Epithelial cell of esophagus (primary cell): ENCODE measurements at places on chromosomes 1 and 21.

- DNase-seq = no peak
Observed at GRCh38 chr21:33414926-33415325, 11.7 kb downstream of the IFNGR2 start.

GRCh38 chr1:62228883-62229187 is 34.2 kb downstream of the L1TD1 start:
- no peak for DNase-seq

GRCh38 chr1:101167891-101168290 is 68.9 kb upstream of the S1PR1 start:
- no peak for DNase-seq

GRCh38 chr1:65059930-65060538 is 88.0 kb upstream of the AK4 start:
- peak; percentile 45 for DNase-seq

GRCh38 chr1:202285908-202286307 is 55.8 kb downstream of the UBE2T start:
- no peak for DNase-seq

DNA sequence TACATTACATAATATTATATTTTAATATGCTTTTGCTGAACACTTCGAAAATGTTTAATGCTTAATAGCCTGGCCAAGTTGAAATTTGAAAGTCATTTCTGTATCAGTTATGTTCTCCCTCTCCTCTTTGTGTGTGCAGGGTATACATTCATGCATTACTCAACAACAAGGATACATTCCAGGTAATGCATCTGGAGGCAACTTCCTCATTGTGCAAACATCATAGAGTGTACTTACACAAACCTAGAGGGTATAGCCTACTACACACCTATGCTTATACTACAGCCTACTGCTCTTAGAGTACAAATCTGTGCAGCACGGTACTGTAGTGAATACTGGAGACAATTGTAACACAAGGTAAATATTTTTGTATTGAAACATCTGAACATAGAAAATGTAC is 407.3 kb downstream of the MRPL39 start:
- DNase-seq = no peak

DNA sequence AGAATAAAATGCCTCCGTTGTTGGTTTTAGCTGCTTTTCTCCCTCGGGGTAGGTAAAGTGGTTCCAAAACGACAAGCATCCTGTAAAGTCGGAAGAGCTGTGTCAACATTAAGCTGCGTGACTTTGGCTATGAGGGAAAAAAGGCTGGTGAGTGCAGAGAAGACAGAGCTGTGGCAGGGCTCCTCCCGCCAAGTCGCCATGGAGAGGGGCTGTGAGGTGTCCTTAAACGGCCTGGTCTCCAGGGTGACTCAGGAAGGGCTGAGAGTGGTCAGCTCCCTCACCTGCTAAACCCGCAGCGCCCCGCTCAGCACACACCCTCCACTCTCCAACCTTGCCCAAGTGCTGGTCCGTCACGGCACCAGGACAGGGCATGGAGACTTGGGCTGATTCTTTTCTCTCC is 91.6 kb upstream of the SAMD11 start:
- DNase-seq = no peak

GRCh38 chr21:23003951-23004350 is 2005.7 kb downstream of the NCAM2 start:
- DNase-seq = no peak

- DNase-seq = peak; percentile 95
Observed at GRCh38 chr1:26907071-26907917, 6.5 kb downstream of the NR0B2 start.

GRCh38 chr1:1080951-1081310 is 6.8 kb upstream of the RNF223 start:
- no peak for DNase-seq

DNA sequence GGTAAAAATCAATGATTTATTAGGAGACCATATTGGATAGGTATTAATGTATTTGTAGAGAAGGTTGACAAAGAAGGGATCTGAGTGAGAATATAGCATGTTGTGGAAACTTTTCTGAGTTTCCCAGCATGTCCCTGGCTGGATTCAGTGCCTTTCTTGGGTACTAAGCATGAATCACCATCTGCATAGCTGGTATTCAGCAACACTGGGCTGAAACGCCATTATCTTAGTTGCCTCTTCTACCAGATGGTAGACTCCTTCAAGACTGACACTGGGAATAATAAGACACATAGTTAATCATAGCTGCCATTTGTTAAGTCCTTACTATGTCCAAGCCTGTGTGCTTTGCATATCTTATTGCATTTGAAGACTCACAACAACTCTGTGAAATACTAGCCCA is 45.5 kb downstream of the ATP5PF start:
- DNase-seq = peak; percentile 13

DNA sequence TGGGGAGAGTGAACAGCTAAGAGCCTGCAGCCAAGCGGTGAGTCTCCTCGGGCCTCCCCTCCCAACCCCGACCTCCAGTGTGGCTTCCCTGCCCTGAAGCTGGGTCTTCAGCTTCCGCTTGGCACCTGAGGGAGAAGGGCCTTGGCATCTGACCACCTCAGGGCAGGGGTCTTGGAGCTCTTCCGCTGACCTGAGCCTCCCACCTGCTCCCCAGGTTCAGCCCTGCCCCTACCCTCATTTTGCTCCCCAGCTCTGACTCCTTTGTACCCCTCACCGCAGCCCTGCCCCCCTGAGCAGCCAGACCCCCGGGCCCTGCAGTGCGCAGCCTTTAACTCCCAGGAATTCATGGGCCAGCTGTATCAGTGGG is 4.9 kb downstream of the ADAMTSL4 start:
- no peak for DNase-seq

- peak; percentile 92 for DNase-seq
Observed at GRCh38 chr1:203480525-203481084, 5.0 kb downstream of the PRELP start.

DNA sequence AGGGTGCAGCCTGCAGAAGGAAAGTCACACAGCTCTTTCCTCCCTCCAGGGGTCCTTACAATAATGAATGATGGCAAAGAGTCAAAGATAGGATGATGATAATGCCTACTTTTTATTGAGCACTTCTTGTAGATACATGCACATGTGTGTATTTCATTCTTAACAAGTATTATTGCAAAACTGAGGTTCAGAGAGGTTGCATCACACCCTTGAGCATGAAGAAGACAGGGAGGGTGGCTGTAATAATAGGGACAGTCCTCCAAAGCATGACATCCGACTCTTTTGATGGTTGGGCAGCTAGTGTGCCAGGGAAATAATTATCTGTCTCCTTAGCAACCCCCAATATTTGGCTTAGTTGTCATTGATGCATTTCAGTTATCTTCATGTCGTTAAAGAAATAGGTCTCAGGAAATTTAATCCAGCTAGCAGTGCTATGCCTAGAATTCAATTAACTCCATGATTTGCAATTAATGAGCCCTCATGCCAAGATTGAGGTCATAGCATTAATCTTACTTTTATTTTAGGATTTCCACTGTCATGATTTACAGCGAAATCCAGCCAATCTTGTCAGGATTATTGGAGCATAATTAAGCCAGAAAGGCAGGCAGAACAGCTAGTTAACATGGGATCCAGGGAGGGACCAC is 35.0 kb downstream of the DNAJC6 start:
- DNase-seq = peak; percentile 79

DNA sequence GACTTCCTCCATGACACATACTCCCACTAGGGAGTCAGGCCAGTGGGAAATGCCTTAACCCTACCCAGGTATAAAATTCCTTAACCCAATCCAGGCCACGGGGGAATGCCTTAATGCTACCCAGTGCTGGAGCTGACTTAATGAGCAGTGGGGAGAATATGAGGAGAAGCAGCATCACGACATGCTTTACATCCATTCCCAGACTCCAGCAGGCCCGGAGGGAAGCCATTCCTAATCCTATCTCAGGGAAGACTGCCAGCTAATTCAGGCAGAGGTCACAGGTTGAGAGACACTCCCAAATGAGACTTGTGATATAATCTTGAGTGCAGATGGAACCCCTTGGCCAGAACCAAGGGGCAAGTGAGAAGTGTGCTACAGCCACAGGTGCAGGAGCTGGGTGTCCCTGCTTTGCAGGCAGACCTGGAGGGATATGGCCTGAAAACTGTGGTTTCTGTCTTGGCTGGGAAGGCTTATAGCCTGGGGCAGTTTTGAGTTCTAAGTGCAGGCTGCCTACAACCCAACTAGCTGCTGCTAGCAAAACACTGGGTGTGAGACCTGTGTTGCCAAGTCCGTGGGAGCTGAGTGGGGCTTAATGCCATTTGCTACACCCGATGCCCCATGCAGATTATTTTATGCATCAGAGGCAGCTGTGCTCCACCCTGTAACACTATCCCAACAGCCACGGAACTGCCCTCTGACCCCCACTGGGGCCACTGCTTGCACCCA is 45.1 kb upstream of the GUCA2A start:
- no peak for DNase-seq

- no peak for DNase-seq
Observed at GRCh38 chr1:183544598-183545297, 45.5 kb downstream of the NCF2 start.

GRCh38 chr1:73044241-73045036 is 762.1 kb upstream of the NEGR1 start:
- peak; percentile 1 for DNase-seq

DNA sequence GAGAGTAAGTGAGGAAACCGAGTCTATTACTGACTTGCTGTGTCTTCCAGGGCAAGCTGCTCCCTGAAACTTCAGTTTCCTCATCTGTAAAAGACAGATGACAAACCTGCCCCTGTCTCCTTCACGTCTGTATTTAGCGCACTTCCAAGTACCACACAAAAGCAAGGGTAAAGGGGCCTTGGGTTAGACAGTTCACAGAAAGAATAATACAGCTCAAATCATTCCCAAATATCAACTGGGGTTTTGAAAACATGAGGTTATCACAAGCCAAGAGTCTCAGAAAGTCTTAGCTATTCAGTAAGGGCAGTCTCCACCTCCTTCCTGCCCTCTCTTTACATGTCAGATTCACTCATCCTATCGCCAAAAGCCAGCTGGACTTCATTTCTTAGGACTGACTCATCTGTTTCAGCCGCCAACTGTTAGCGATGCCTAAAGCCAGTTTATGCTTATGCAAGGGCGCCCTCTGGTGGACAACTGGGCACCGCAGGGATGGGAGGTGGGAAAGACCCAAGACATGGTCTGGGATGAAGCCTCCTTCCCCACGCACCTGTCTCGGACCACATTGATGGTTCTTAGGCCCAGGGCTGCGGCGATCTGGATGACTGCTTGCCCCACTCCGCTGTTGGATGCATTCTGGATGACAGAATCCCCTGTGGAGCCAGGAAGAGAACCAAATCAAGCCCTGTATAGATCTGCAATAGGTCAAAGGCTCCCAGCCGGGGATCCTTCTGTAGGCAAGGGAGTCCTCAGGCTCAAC is 21.1 kb upstream of the SRSF4 start:
- peak; percentile 98 for DNase-seq

DNA sequence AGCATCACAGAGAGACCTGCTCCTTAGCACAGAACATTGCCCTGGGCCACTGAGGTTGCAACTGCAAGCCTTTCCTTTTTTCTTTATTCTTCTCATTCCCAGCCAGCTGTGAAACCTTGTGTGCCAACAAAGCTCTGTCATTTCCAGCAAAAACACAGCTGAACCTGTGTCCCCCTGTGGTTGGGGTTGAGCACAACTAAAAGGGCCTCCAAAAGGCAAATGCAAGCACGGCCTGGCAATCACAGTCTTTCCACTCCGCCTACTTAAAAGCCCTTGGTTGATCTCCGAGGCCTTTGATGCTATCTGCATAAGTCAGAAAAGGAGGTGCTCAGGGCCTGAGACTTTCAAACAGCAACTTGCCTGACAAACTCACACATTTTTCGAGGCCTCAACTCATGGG is 32.7 kb downstream of the SUSD4 start:
- DNase-seq = no peak

DNA sequence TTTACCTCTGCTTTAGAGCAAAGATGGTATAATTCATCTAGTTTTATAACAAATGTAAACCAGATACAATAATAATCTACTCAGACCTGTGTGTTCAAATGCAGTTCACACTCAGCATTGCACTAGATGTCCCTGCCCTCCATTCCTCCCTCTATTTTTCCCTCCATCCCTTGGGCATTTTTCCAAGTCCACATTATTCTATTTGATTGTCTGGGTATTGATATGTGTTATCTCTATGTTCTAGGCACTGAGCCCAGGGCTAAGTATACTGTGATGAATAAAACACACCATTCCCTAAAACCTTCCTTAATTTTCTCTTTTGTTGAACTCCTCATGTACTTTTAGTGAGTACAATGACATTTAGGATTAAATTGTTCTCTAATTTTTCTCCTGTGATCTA is 66.2 kb upstream of the HMCN1 start:
- no peak for DNase-seq

GRCh38 chr1:14120895-14121294 is 420.9 kb downstream of the PRDM2 start:
- peak; percentile 89 for DNase-seq

DNA sequence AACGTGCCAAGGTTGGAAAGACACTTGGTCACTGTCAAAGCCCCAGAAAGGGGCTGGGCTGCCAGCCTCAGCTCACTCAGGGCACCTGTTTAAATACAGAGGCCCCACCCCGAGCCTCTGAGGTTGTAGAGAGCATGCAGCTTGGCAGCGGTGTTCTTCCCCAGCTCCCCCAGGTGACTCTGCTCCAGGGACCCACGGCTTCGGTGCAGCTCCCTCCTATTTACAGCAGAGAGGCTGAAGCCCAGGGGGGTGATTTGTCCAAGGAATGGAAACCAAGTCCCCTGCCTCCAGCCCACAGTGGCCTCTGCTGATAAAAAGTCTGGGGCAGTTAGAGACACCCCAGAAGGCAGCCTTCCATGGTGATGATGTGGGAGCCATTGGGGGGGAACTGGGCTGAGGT is 9.1 kb upstream of the C1QA start:
- DNase-seq = no peak

- DNase-seq = no peak
Observed at GRCh38 chr21:44049606-44050005, 37.5 kb downstream of the TRAPPC10 start.

- DNase-seq = no peak
Observed at GRCh38 chr1:170592591-170593111, 60.7 kb downstream of the GORAB start.
